ENCODE measurements at places on chromosomes 12 and 14.
A peak's percentile ranks its signal among the peaks of the same experiment; 100 is the strongest.

DNA sequence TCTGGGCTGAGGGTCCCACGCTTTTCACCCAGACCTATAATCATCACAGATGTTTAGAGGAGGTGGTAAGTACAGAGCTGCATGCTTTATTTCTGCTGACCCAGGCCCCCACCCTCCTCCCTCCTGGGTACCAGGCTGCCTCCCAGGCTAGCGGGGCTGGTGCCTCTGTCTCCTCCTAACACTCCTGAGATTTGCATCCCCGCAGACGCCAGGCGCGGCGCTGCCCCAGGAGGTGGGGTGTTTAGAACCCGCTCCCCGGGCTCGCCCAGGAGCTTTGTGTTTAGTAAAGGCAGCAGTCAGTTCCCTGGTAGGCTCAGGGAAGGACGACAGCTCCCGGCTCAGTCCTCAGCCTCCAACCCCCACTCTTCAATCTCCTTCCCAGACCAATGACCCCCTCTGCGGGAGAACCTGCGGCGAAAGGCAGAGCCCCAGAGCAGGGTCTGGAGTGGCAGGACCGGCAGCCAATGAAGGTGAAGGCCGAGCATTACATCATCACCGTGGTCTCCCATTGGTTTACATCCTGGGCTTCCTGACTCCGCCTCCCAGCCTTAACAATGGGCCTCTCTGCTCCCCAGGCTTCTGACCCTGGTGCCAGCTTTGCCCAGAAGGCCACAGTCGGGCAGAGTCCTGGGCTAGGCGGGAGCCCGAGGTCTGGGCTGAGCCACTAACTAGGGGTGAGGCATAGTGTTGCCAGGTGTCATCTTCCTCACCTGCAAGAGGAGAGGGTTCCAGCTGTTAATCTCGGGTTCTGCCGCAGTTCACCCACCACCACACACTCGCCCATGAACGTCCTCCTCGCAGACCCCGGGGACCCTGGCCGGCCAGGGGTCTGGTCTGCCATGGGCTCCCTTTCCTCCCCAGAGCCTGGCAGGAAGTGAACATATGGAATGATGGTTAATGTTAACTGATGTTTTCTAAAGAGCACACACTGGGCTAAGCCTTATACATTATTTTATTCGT lies 57.5 kb downstream of the CALM1 start:
- no peak for DNase-seq

- no peak for DNase-seq
Observed at GRCh38 chr12:10563966-10564365, 49.4 kb downstream of the MAGOHB start.

GRCh38 chr12:15726027-15726877 lies 62.9 kb downstream of the EPS8 start:
- no peak for DNase-seq

- no peak for DNase-seq
Observed at GRCh38 chr14:50778721-50779483, 52.1 kb downstream of the NIN start.

GRCh38 chr12:79532907-79533288 lies 157.9 kb downstream of the PAWR start:
- no peak for DNase-seq

DNA sequence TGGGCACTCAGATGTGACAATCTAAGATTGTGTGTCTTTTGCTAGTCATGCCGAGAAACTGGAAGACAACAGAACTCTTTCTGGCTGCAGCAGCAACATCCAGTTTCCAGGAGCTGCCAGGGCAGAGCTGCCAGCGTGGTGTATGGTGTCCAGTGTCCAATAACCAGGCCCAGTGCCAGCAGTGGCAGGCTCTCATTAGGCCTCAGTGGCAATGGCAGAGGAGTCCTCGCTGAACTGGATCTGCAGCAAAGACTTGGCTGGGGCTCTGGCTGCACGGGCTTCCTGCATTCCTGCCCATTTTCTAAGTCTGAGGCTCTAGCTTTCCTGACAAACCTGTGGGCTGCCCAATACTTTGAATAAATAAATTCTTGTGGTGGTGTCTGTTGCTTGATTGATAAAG lies 26.2 kb upstream of the PPM1A start:
- no peak for DNase-seq

- no peak for DNase-seq
Observed at GRCh38 chr12:24724814-24725213, 224.1 kb downstream of the BCAT1 start.

GRCh38 chr14:36661506-36662257 lies at the start of gene PAX9:
TSS of gene PAX9 (plus strand) at chr14:36661860. CDS start at chr14:36662090, 230 bp downstream.
- peak; percentile 40 for DNase-seq

- no peak for DNase-seq
Observed at GRCh38 chr12:68800294-68800693, 7.7 kb upstream of the MDM2 start.

DNA sequence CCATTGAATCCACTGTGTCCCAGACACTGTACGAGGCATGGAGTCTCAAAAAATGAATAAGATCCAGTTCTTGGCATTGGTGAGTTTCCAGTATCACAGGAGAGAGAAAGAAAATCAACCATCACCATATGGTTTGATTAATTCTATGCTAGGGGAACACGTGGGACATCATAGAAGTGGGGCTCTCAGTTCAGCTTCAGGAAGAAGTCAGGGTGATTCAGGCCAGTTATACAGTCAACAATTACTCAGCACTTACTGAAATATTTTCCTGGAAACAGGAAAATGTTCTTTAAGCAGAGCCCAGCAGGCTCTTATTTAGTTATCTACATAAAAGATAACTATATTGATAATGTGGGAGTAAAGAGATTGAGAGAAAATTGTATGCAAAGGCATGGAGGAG lies 407.2 kb downstream of the NOVA1 start:
- DNase-seq: no peak

GRCh38 chr14:56271970-56272369 lies 153.8 kb downstream of the PELI2 start:
- no peak for DNase-seq

GRCh38 chr12:53974084-53975063 lies at the start of gene HOTAIR:
TSS of gene HOTAIR (minus strand) at chr12:53974954.
- peak; percentile 19 for DNase-seq

DNA sequence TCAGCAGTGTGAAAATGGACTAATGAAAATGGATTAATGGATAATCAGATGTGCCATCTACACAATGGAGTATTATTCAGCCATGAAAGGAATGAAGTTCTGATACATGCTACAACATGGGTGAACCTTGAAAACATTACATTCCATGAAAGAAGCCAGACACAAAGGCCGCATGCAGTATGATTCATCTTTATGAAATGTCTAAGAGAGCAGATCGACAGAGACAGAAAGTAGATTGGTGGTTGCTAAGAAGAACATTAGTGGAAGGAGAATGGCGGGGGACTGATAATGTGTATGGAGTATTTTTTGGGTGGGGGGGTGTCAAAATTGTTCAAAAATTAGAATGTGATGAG lies 47.3 kb downstream of the PRKAB1 start:
- DNase-seq: no peak

DNA sequence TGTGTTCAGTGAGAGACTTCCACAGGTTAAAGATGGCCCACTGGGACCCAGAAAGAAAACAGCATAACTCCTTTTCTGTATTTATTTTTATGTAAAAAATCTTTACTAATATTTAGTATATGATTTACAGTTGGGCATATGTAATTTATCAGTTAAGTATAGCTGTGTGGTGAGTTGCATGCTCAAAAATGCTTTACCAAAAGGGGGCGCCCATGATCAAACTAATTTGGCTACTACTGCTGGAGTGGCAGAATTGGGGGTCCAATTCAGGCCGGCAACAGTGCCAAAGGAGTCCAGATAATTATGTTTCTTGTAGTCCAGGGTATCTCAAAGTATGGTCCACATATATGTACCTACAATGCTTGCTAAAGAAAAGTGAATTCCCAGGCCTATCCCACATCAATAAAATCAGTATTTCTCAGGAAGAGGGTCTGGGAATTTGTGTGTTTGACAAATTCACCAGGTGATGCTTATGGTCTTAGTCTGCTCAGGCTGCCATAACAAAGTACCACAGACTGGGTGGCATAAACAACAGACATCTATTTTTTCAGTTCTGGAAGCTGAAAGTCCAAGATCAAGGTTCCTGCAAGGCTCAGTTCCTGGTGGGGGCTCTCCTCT lies 152.0 kb downstream of the KTN1 start:
- DNase-seq: peak; percentile 56
